Endothelial cell of coronary artery (primary cell): ENCODE measurements at places on chromosomes 3 and 15. TPM values are rescaled to one million over a fixed set of nuclear protein-coding genes. Genes with fewer than 3 reads are reported as not detected.

Gene CFAP100
- not detected in 2 replicates for total RNA-seq

Gene IL17RB
- not detected in 2 replicates for total RNA-seq

Gene CPNE9
- total RNA-seq: not detected in 2 replicates

Gene FHIT
- total RNA-seq: 0.18 and 0.38 TPM in 2 replicates

Gene NR2F2
- 9.4 and 13.7 TPM in 2 replicates for total RNA-seq

Gene SEMA3F
- 93.7 and 138 TPM in 2 replicates for total RNA-seq

Gene CCDC12
- total RNA-seq: 44.1 and 47.4 TPM in 2 replicates

Gene TGM5
- not detected in 2 replicates for total RNA-seq

Gene SLTM
- total RNA-seq: 67.1 and 77.3 TPM in 2 replicates

Gene FBN1
- 116 and 315 TPM in 2 replicates for total RNA-seq

Gene HYPK
- total RNA-seq: 7.7 and 9.4 TPM in 2 replicates

Gene FES
- 52.8 and 70.5 TPM in 2 replicates for total RNA-seq

Gene SAXO2
- total RNA-seq: 0.19 and 0.36 TPM in 2 replicates

Gene SNX22
- 0.28 and 0.45 TPM in 2 replicates for total RNA-seq

Gene ECE2
- total RNA-seq: not detected in 2 replicates

Gene RYR3
- under 0.01 TPM in 1 of 2 replicates, not detected in the other for total RNA-seq

Gene B2M
- total RNA-seq: 1,743 and 1,840 TPM in 2 replicates

Gene STARD5
- total RNA-seq: 0.36 and 1.5 TPM in 2 replicates
